ENCODE measurements at places on chromosomes 12 and 14. TPM values are rescaled to one million over a fixed set of nuclear protein-coding genes. Genes with fewer than 3 reads are reported as not detected.

The MMP19 gene
- 12.6 TPM for total RNA-seq

The TNS2 gene
- total RNA-seq = 74.5 TPM

The KRT78 gene
- not detected for total RNA-seq

The GLTP gene
- 43.0 TPM for total RNA-seq
